ENCODE measurements at places on chromosomes 12 and 14. TPM values are rescaled to one million over a fixed set of nuclear protein-coding genes. Genes with fewer than 3 reads are reported as not detected.

The INHBC gene
- total RNA-seq, result 0.17 TPM

The IL23A gene
- 20.5 TPM for total RNA-seq

The CCDC175 gene
- total RNA-seq, result not detected

- no peak for DNase-seq
These were observed 26.2 kb upstream of the YY1 start for GRCh38 chr14:100212476-100213333.

GRCh38 chr12:132423251-132423819 lies 66.6 kb upstream of the FBRSL1 start:
- DNase-seq, result no peak

GRCh38 chr12:102182635-102183034 lies 15.0 kb downstream of the PMCH start:
- no peak for DNase-seq

DNA sequence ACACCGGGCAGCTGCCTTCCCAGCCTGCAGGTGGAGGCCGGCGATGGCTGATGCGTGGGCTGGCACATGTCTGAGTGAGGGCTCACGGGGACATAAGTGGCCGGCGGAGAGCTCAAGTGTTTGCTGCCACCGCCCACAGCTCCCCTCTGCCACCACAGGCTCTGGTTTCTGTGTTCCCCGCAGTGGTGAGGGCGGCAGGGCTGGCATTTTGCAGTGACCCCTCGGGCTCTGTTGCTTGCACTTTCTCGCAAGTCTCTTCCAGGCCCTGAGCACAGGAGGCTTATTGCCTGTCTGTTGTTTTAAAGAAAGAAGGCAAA lies 271.0 kb upstream of the RTL1 start:
- no peak for DNase-seq

DNA sequence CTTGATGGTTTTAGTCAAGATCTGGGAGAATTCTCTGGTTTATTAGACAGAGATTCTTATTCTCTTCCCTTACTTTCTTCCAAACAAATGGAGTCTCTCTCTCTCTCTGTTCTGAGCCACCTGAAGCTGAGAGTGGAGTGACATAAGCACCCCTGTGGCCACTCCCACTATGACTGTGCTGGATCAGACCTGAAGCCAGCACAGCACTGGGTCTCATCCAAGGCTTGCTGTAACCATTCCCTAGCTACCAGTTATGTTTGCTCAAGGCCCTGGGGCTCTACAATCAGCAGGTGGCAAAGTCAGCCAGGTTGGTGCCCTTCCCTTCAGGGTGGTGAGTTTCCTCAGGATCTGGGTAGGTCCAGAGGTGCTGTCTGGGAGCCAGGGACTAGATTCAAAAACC lies 568.5 kb downstream of the AACS start:
- DNase-seq, result no peak

- no peak for DNase-seq
These were observed 40.8 kb downstream of the TTC7B start for GRCh38 chr14:90775441-90775840.
